Stimulated activated CD4-positive, alpha-beta T cell treated with anti-CD3 and anti-CD28 coated beads, Interleukin-1b, Interleukin-23, amount 100 ng/mL, for 1 hour (primary cell): ENCODE measurements at places on chromosomes 6 and 20.

- DNase-seq = peak; percentile 39
Observed at GRCh38 chr6:108560463-108561308, at the start of gene FOXO3. Gene FOXO3, plus strand, starts transcription at chr6:108560917. Its CDS starts 292 bp downstream, at chr6:108561209.

- DNase-seq = no peak
Observed at GRCh38 chr20:59095140-59095539, 52.6 kb upstream of the PRELID3B start.

DNA sequence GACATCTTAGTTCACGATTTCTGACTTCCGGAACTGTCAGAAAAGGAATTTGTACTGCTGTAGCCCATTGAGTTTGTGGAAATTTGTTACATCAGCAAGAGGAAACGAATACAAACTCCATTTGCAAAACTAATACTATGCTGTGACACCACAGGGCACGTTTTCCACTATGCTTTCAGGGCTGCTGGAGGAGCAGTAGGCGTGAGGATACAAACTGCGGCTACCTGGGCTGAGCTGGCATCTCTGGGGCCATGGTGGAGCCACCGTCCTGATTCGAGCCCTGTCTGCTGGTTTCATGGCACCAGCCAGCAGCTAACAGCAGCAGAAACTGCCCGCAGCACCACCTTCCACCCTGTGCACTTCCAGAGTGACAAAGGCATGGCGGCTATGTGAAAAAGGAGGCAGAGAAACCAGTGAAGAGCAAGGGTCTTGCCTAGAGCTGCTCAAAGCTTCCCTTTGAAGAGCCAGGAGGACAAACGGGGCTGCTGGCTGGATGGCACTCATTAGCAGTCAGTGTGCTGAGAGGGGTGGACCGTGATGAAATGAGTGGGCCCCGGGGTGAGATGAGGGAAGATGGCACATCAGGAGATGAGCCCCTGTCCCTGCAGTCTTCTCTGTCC, 58.9 kb upstream of the STX16 start:
- DNase-seq = no peak

DNA sequence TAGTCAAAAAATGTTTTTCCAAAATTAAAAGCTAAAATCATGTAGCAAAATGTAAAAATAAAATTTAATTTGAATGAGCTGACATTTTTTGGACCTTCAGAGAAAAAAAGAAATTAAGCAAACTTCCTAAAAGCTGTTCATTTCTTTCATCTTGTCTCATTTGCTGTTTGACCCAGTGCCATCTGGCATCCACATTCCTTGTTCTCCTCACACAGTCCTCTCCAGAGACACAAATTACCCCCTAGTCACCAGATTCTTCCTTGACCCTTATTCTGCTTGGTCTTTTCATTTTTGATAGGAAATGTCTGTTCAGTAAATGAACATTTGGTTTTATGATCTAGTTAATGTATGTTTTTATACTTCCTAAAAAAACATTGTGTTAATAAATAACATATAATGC, 55.2 kb downstream of the HDDC2 start:
- DNase-seq = no peak

DNA sequence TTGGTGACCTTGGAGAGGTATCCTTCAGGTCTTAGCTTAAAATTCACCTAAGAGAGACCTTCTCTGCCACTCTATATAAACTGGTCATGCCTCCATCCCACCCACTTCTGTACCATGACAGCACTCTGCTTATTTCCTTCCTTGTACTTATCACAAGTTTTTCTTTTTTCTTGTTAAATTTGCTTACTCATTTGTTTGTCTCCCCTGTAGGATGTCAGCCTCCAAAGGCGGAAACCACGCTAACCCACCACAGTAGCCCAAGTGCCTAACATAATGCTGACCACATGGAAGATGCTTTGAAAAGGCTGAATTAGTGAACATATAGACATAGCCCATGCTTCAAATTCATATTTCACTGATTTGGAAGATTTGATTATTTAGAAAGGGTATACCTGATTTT, 5.4 kb downstream of the BMP6 start:
- DNase-seq = no peak
